Renal pelvis (tissue), 12 donors: ENCODE measurements at places on chromosomes 13 and 19. TPM values are rescaled to one million over a fixed set of nuclear protein-coding genes. Genes with fewer than 3 reads are reported as not detected.
A peak's percentile ranks its signal among the peaks of the same experiment; 100 is the strongest.

GRCh38 chr19:30810726-30811125 is 438.5 kb downstream of the ZNF536 start:
- no peak for DNase-seq

DNA sequence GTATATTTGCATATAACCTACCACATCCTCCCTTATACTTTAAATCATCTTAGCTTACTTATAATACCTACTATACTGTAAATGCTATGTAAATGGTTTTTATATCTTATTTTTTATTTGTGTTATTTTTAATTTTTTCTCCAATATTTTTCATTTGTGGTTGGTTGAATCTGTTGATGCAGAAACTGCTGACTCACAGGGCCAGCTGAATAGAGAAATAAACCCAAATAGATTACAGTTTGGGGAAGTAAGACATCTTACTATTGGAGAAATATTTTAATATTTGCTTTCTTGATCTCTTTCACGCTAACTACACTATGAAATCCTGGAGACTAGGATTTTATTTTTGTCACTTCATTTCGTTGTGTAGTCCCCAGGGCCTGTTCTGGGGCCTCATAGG is 7.1 kb downstream of the SMAD9 start:
- DNase-seq: no peak

DNA sequence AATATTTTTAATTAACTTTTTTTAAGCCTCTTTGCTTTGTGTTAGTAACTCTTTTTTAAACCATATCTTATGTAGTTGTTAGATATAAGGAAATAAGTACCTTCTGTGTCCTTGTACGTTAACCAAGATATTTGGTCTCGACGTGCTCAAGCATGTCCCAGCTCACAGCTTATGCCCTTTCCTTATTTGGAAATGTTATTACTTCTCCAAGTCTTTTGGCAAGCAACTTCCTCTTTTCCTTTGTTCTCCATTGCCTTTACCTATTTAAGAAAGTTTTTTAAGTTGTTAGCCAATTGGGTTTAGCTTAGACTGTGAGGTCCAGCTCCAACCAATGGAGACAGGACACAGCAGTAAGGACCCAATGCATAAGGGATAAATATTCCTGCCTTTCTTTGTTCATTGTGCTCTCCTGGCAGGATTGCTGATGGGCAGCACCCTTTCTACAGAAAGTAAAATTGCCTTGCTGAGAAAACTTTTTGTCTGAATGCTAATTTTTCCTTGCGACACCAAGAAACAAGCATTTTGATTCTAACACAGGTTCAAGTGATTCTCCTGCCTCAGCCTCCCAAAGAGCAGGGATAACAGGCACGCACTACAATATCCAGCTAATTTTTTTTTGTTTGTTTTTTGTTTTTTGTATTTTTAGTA is 5.2 kb downstream of the DKKL1 start:
- DNase-seq: no peak

DNA sequence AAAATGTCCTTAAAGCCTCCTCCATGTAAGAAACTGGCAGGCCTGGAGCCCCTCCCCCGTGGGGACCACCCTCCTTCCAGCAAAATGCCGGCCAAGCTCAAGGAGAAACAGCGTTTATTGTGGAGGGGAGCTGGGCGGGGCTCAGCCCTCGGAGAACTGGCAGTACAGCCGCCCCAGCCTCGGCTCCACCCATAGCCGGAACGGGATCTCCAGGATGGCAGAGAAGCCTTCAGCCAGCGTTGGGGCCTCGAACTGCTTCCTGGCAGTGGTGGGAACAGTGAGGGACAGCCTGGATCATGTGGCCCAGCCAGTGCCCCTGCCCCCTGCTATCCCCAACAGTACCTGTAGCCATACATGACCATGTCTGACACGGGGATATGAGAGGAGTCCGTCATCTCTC is 6.3 kb downstream of the PNKP start:
- no peak for DNase-seq

- peak; percentile 11 for DNase-seq
These were observed 472.7 kb downstream of the RFC3 start for GRCh38 chr13:34290661-34291060.

DNA sequence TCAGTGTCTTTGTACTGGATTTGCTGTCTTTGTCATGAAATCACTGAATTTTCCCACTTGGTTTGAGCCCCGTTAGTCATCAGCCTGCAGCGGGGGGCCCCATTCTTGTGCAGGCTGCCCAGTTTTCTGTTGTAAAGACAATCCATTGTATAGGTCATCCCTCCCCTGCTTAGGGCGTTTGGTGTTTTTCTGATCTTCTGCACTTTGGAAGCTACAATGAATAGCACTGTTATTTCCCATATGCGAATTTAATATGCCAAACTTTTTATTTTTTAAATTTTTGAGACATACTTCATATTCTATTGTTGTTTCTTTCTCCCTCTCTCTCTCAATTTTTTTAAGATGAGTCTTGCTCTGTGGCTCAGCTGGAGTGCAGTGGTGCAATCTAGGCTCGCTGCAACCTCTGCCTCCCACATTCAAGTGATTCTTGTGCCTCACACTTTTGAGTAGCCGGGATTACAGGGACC is 9.0 kb downstream of the SLC27A1 start:
- no peak for DNase-seq

- DNase-seq: no peak
These were observed 1.8 kb downstream of the ETHE1 start for GRCh38 chr19:43524922-43525835.

DNA sequence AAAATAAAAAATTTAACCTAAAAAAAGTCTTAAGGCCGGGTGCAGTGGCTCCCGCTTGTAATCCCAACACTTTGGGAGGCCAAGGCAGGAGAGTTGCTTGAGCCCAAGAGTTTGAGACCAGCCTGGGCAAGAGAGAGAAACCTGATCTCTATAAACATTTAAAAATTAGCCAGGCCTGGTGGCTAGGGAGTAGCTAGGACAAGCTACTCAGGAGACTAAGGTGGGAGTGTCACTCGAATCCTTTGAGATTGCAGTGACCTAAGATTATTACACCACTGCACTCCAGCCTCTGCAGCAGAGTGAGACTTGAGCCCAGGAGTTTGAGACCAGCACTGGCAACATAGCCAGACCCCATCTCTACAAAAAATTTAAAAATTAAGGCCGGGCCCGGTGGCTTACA is 1.1 kb downstream of the CCDC97 start:
- DNase-seq: no peak

GRCh38 chr19:17107546-17108452 is 32.2 kb downstream of the MYO9B start:
- peak; percentile 31 for DNase-seq

DNA sequence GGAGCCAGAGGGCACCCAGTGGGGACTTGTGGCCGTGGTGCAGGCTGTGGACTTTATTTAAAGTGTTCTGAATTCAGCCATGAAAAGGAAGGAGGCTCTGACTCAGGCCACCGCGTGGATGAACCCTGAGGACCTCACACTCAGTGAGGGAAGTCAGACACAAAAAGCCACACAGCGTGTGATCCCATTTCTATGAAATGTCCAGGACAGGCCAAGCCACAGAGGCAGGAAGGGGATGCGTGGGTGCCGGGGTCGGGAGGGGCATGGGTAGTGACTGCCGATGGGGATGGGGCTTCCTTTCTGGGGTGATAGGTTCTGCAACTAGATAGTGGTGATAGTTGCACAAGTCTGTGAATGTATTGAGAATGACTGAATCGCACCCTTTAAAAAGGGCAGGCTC is 8.7 kb upstream of the ZBTB7A start:
- DNase-seq: no peak

DNA sequence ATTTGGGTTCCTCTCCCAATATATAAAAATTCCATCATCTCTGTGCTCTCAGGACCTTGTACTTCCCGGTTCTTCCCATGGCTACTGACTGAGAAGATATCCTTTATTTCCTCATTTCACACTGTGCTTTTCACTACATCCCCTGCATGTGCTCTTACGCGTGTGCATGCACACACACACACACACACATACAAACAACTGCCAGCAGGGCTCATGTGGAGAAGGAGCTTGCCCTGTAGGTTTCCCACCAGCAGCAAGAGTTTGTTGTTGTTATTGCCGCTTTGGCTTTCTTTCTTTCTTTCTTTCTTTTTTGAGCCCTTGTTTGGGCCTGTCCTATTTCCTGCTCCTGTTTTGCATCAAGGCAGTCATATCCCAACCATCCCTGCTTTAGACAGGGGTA is 43.6 kb downstream of the TEX26 start:
- DNase-seq: no peak

Gene IGSF23
- 1.3 TPM for polyA plus RNA-seq

Gene POSTN
- 249 TPM for polyA plus RNA-seq

Gene PDE4C
- polyA plus RNA-seq: 0.82 TPM

Gene HSH2D
- polyA plus RNA-seq: 0.28 TPM

Gene SIGLEC9
- polyA plus RNA-seq: 1.5 TPM

Gene CLEC4M
- 3.9 TPM for polyA plus RNA-seq

Gene EBI3
- 0.82 TPM for polyA plus RNA-seq
